Stimulated activated CD4-positive, alpha-beta T cell treated with anti-CD3 and anti-CD28 coated beads, TNF-alpha, amount 100 ng/mL, for 4 hours (primary cell): ENCODE measurements at places on chromosomes 4 and X.

GRCh38 chrX:123830309-123830708, 29.5 kb upstream of the XIAP start:
- no peak for DNase-seq

- DNase-seq, result no peak
Measured at GRCh38 chr4:149234798-149235197, 580.8 kb downstream of the IQCM start.

GRCh38 chr4:147340111-147340510, 140.8 kb upstream of the EDNRA start:
- no peak for DNase-seq

DNA sequence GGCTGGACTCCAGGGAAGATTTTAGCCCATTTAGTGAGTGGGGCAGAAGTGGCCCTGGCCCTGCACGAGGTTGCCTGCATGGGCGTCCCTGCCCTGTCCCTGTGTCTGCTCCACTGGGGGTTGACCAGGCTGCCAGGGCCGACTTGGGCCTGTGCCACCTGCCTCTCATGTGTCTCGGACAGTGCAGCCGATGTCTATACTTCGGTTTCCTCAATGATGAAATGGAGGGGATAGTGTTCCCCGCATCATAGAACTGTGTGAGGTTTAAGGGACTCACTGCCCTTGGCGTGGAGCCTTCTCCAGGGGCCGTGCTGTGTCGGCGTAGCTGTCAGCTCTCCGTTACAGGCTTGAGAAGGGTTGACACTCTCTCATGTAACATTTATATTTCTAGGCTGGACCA, 27.0 kb upstream of the MSANTD1 start:
- no peak for DNase-seq

DNA sequence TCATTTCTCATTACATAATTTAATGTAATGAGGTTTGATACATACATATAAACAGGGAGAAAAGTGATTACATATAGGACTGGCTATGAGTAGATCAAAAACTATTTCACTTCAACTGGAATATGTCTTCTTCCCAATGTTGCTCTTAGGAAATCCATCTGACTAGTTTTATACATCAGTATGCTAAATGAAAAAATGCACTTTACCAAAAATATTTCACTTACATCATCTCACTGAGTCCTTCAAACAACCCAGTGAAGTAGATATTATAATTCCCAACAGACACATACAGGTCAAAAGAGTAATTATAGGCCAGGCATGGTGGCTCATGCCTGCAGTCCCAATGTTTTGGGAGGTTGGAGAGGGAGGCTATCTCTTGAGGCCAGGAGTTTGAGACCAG, 215.9 kb downstream of the MID1 start:
- no peak for DNase-seq

- DNase-seq, result no peak
Measured at GRCh38 chr4:181345931-181346330, 897.3 kb upstream of the TENM3 start.

GRCh38 chr4:169114341-169114974, 104.4 kb upstream of the CBR4 start:
- DNase-seq, result no peak

GRCh38 chr4:153448003-153448731, 18.0 kb upstream of the TMEM131L start:
- no peak for DNase-seq

DNA sequence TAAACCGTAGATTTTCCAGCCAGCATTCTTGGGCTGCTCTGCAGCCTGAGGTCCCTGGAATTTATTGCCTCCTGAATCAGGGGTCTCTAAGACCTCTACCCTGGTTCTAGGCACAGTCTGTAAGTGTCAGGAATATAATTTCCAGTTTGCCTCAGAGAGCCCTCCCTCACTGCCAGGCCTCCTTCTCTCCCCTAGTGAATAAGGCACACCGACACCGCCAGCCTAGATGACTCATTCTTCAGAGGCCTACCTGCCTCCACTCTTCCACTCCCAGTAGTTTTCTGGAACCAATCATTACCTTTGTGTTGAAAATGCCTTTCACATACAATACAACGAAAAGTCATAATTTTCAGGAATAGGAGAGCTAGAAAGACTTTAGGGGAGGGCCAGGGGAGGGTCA, 50.3 kb upstream of the ARHGEF9 start:
- DNase-seq, result no peak
